Activated CD8-positive, alpha-beta memory T cell treated with anti-CD3 and anti-CD28 coated beads, Interleukin-2, amount 10 ng/mL, durations not matched to agents 7 days and 5 days (primary cell): ENCODE measurements at places on chromosomes 13 and 19. TPM values are rescaled to one million over a fixed set of nuclear protein-coding genes. Genes with fewer than 3 reads are reported as not detected.

- DNase-seq: no peak
Observed at GRCh38 chr13:55528434-55528833, 1612.3 kb upstream of the PRR20A start.

DNA sequence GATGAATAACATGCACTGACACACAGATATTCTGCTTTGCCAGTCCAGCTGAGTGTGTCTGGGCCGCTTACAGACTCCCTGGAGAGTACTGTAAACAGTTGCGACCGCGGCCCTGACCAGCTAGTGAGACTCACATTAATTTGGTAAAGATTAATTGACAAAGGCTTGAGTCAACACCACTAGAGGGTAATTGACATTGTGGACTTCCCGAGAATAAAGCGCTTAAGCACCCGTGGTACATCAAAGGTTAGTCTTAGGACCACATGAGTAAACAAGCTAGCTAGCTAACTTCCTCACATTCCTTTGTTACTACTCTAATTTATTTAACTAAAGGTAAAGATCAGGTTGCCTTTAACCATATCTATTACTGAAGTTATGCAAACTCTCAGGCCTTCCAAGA lies 624.4 kb upstream of the ARGLU1 start:
- no peak for DNase-seq

DNA sequence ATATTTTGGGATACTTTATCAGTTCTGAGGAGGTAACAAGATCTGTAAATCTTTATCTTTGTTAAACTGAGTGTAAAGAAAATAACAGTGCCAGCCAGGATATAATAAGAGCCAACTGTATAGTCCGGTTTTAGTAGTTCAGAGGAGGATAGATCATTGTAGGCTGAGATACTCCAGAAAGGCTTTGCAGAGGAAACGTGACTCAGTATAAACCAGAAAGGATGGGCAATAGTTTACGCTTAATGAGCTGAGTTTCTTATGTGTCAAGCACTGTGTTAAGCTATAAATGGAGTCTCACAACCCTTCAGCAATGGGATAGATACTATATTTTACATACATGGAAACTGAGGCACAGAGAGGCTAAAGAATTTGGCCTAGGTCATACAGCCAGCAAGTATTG lies 3.8 kb downstream of the RFXAP start:
- DNase-seq: no peak

The TARM1 gene
- total RNA-seq: not detected

GRCh38 chr19:56727677-56728076 lies 56.1 kb upstream of the ZNF835 start:
- no peak for DNase-seq

The FBXO27 gene
- total RNA-seq: not detected
